GF-D8 (cell line): ENCODE measurements at places on chromosomes 16 and 17.

DNA sequence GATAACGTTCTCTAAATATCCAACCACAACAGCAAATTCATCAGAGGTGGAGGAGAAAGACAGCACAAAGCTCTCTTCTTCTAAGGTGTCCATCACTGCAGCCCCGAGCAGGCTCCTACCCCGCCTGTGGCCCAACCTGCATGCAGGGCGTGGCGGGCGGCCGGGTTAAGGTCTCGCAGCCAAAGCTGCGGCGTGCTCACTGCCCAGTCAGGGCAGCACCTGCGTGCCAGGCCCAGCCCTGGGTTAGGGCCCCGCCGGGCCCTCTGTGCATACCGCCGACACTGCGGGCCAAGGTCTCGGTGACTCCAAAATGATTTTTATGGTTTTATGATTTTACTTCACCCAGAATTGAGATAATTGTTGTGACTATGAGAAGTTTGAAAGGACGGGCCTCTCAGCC, 57.8 kb downstream of the FOXK2 start:
- no peak for DNase-seq

GRCh38 chr16:8846401-8846932, 22.3 kb downstream of the CARHSP1 start:
- DNase-seq = no peak

DNA sequence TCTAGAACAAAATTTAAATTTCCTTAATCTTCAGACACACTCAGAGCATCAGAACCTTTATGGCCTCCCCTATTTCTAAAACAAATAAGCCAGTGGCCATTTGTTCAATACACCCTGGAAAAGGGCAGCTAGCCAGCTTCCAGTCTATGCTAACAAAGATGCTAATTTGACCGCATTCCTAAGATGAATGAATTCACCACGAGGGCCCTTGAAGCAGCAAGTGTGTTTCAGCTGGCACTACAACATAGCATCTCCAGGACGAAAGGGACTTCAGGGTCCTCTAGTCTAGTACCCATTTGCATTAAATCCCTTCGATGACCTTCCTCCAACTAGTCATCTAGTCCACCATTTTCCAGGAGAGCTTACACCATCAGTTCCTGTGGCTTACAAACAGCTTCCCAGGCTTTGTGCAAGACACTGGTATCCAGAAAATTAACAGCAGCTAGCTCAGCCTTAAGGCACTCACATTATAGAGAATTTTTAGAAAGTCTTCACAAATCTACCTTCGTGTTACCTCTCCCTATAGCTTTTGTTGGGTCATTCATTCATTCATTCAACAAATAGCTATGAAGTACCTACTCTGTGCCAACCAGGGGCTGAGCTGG, 10.9 kb downstream of the KRT37 start:
- DNase-seq = no peak

DNA sequence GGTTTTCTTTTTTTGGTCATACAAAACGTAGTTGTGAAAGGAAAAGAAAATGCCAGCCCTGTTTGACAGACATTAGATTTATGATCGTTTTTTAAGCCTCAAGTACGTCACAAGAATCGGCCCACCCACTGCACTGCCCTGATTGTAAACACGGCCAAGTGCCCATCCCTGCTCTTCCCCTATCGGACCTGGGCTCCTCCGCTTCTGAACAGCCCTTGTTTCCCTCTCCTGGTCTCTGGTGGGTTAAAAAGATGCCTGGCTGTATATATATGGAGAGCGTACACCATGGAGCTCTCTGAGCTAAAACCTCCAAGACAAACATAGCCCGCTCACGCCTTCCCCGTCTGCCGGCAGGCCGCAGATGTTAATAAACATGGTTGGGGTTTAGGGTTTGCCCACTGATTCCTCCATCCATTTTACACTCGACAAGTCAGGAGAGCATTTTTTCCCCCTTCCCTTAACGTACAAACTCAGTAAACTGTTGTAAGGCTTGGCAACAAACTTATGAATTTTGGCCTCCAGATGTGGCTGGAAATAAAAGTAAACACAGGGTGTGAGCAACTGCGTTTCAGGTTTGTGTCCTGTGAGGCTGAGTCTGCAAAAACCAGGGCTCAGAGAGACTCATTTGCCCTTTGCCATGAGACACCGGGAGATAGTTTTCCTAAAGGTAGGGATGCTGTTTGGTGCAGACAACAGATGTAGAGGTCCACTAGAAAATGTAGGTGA, 325.9 kb downstream of the SOX9 start:
- no peak for DNase-seq

GRCh38 chr17:61388561-61389356, 10.9 kb upstream of the TBX2 start:
- no peak for DNase-seq

- no peak for DNase-seq
These were observed 53.3 kb downstream of the GOSR1 start for GRCh38 chr17:30530346-30531025.

DNA sequence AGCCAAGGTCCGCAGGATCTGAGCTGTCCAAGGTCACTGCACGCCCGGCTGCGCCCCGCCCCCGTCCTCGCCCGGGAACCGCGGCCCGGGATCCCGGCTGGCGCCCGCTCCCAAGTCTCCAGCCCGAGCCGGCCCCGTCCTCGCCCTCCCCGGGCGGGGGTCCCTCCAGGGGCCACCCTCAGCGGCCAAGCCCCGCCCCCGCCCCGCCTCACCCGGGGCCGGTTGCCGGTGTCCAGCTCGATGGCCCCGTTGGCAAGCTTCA, 216 bp downstream of the VPS9D1 start:
- no peak for DNase-seq

DNA sequence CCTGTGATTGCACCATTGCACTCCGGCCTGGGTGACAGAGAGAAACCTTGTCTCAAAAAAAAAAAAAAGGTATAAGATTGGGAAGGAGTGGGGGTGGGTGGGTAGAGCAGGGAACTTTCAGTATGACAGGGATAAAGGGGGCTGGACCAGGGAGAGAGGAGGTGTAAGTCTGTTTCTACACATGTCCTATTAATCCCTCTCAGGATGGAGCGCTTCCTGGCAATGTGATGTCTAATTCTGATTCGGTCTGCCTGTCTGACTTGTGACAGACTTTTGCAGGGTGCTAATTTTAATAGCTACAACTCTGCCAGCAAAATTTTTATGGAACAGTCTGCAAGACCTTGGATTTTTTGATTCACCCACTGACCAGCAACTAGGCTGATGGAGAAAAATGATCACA, 53.8 kb upstream of the SLC25A19 start:
- DNase-seq = no peak

GRCh38 chr16:83870830-83871229, 28.1 kb upstream of the MLYCD start:
- DNase-seq = no peak

- no peak for DNase-seq
These were observed 7.9 kb downstream of the MPV17L start for GRCh38 chr16:15403392-15403995.
